ENCODE measurements at places on chromosomes 4 and X. TPM values are rescaled to one million over a fixed set of nuclear protein-coding genes. Genes with fewer than 3 reads are reported as not detected.

ATOH1 gene
- not detected for total RNA-seq

DLG3 gene
- total RNA-seq = 1.2 TPM

ADGRG2 gene
- 0.21 TPM for total RNA-seq

ADGRL3 gene
- total RNA-seq = 0.83 TPM

GC gene
- total RNA-seq = 0.18 TPM

IQSEC2 gene
- 63.8 TPM for total RNA-seq

KLB gene
- not detected for total RNA-seq

LEF1 gene
- total RNA-seq = 0.29 TPM

FOXR2 gene
- total RNA-seq = not detected

BEX1 gene
- total RNA-seq = not detected

CT45A1 gene
- total RNA-seq = not detected

FGFBP2 gene
- total RNA-seq = 0.57 TPM

TLR10 gene
- not detected for total RNA-seq

PDK3 gene
- total RNA-seq = 1.7 TPM

ENPEP gene
- 1.4 TPM for total RNA-seq
